ENCODE measurements at places on chromosomes 13 and 19. TPM values are rescaled to one million over a fixed set of nuclear protein-coding genes. Genes with fewer than 3 reads are reported as not detected.

SYDE1 gene
- total RNA-seq, result 0.22 TPM

GRCh38 chr19:14159059-14159458 lies 22.7 kb upstream of the ASF1B start:
- no peak overlapping the region for H3K4me3 ChIP-seq
- no peaks in the 10 kb centered on the region for H3K4me1 ChIP-seq
- no peak for DNase-seq
- no peaks in the 10 kb centered on the region for H3K27me3 ChIP-seq

DNA sequence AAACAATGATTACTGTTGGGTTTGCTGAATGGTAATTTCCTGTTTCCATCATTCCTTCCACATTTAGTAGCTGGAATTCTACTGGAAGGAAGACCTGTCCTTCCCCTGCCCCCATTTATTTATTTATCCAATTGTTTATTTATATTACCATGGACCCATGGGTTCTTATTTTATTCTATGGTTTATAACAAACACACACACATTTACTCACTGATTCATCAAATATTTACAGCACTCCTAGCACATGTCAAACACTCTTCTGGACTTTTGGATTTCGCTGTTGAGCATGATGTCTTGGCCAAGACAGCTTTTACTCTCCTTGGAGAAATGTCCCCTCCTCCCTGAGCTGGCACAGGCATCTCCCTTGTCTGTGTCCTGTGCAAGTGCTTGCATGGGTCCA lies 227.8 kb upstream of the MAB21L1 start:
- H3K27me3 ChIP-seq, result no peaks in the 10 kb centered on the region
- no peaks in the 10 kb centered on the region for H3K4me1 ChIP-seq
- no peak overlapping the region for H3K27ac ChIP-seq
- no peak for DNase-seq

DNA sequence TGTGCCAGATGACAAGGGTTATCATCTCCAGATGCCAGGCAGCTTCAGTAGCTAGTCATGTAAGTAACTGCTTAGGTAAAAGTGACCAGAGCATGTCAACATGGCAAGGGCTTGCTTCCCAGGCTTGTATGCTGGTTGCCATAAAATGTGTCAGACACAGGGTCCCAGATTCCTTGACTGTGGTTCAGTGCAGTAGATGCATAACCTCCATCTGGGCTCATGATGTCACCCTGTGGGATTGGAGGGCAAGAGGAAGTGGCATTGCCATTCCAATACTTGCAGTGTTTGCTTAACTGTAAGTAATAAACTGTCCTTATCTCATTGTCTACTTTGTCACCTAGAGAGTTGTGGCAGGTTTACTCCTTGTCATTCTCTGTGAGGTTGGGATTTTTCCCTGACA lies 226.8 kb downstream of the PCDH17 start:
- H3K27ac ChIP-seq, result no peak overlapping the region
- H3K4me3 ChIP-seq, result no peak overlapping the region
- no peaks in the 10 kb centered on the region for H3K4me1 ChIP-seq
- no peaks in the 10 kb centered on the region for H3K27me3 ChIP-seq
